Peyer's patch (tissue), 4 donors: ENCODE measurements at places on chromosomes 5 and 9. TPM values are rescaled to one million over a fixed set of nuclear protein-coding genes. Genes with fewer than 3 reads are reported as not detected.

The ACSL6 gene
- total RNA-seq, result not detected

DNA sequence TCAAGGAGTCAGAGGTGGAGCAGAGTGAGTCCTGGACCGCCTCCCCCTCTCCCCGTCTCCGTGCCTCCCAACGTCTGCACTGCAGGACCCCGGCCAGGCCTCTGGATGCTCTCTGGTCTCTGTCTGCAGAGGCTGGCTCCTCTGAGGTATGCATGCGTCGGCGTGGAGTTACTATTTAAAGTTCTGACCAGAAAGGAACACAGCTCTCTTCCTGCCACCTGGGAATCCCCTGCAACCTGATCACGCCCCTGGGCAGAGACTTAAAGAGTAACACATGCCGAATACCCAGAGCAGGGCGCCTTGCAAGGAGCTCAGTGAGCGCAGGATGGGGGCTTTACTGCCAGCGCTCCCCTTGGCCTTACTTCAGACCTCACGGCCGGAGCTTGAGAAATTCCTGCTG lies 16.0 kb downstream of the ANXA6 start:
- DNase-seq, result no peak

- DNase-seq, result no peak
Observed at GRCh38 chr5:57839025-57839424, 356.4 kb upstream of the ACTBL2 start.

The TTF1 gene
- 26.4 TPM for total RNA-seq

DNA sequence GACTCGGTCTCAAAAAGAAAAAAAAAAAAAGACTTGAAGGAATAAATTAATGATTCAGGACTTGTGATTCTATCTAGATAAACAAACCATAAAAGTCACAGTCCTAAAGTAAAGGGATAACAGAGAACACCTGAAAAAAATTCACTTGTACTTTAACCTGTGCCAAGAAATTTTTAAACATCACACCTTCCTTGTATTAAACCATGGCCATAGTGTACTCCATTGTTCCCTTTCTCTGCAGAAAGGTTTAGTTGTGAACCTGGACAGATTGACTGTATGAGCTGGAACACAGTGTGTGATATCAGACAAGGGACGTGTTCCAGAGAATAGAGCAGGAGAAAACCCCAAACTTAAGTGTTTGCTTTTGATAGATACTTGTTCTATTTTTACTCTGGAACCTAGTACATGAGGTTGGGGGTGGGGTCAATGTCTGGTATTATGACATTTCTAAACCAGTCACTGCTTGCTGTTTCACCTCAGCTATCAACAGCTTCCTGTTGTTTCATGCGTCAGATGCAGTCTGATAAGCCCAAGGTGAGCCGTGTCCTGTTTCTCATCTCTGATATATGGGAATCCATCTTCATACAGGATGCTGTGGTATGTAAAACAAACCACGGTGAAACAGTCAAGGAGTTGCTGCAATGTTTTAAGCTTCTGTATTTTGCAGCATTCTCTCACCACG lies 62.5 kb upstream of the ITGA1 start:
- peak; percentile 83 for DNase-seq

The IFNA13 gene
- not detected for total RNA-seq

DNA sequence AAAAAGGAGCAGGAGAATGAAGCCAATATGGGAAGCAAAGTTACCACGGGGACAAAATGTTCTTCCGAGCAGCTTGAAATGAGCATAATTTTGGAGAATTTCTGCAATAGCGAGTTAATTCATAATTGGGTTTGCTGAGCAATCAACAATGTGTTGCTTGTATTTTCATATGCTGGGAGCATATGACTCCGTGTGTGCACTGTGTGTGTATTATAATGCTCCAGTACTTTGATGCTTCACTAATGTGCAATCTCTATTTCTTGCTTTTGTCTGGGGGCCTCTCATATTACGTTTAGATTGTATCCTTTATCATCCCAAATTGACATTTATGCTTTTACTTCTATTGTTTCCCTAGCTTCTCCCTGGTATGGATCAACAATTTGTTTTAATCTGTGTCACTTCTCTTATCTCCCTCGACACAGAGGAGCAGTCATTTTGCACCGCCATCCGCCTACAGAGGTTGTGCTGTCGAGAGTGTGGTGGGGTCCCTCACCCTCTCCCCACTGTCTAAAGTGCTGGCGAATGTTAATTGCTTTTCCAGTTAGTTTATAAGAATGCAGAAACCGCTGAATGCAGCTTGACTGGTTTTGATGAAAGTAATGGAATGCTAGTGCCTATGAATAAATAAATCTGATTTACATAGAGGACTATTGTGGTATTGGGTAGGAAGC lies 372.5 kb upstream of the WWC1 start:
- no peak for DNase-seq

DNA sequence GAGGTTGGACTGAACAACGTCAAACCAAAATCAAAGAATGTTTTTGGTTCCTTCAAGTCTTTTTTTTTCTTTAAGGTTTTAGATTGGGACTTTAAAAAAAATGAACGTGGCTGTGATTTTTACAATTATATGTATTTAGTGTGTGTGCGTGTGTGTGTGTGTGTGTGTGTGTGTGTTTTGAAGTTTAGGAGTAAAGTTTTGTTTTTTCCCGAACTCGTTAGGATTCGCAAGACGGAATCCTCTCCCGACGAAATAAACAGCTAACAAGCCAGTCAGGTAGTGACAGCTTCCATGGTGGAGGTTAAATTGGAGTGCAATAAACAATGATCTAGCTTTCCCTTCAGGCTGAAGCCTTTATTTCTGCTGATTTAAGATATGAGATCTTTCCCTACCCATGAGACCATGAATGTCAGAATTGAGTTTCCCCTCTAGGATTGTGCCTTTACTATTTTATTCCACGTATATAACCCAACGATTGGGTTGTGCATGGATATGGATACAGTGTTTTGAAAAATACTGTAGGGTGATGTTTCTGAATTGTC lies 1.2 kb downstream of the KIAA1958 start:
- DNase-seq, result no peak

DNA sequence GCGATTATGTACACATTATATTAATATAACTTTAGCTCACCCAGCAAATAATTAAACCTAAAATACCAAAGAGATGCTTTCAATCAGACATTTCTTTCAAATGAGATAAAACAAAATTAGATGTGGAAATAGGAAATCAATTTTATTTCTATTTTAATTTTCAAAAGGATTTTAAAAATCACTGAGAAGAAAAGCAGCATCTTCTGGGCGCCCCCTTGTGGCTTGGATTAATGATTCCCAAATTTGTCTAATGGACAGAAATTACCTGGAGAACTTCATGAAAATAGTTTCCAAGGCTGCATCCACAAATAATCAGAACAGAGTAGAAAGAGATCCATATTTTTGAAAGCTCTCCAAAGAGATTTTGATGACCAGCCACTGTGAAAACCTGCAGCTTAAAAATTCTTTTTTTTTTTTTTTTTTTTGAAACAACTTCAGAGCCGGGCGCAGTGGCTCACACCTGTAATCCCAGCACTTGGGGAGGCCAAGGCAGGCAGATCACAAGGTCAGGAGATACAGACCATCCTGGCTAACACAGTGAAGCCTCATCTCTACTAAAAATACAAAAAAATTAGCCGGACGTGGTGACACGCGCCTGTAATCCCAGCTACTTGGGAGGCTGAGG lies 50.9 kb upstream of the CEMIP2 start:
- peak; percentile 78 for DNase-seq

GRCh38 chr9:33239921-33240320 lies at the start of gene SPINK4:
TSS of gene SPINK4 (plus strand) at chr9:33240167. CDS start at chr9:33240209, 42 bp downstream.
- peak; percentile 64 for DNase-seq

- DNase-seq, result no peak
Observed at GRCh38 chr5:76376148-76376865, 26.8 kb upstream of the IQGAP2 start.

GRCh38 chr5:173746047-173746646 lies 129.7 kb upstream of the BOD1 start:
- DNase-seq, result no peak

The RANBP3L gene
- total RNA-seq, result not detected

DNA sequence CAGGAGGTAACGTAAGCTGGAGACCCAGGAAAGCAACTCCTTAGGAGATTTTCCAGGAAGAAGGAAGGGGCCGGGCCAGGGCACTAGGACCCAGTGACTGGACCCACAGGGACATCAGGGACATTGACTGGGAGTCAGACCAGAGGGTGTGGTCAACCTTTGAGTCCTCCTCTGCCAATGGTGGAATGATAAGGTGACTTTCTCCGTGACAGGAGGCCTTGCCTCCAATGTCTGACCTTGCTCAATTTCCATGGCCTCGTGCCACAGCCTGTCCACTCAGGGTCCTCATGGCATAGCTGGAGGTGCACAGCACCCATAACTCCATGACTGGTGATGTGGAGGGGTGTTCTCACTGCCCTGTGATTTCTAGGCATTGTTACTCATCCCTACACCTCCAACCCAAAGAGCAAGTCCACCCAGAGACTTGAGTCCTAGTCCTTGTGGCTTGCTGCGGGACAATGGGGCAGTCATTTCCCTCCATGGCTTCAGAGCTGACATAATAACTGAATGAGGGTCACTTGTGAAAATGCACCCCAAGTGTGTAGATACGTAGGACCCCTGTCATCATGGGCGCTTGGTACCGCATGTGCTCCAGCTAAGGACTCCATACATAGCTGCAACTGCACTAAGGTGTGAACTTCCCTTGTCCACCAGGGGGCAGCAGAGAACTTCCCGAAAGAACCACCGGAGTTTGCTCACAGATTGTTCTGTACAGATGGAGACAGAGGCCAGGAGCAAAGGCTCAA lies 4.1 kb upstream of the AMBP start:
- peak; percentile 86 for DNase-seq

DNA sequence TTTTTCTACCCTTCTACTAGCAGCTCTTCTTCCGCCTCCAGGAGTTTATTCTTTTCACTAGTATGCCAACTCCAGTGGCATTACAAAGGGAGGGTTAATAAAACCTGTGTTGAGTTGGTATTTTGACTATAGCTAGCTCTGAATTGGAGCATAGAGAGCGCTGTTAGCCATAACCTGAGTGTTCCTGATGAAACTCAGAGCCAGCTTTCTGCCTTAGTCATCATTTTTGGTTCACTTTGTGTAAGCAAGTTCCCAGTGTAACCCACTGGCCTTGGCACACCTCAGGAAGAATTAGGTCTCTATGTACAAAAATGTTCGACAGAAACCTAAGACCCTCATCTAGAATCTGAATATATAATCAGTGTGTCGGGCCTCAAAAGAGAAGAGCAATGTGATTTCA lies 238.9 kb downstream of the NR3C1 start:
- no peak for DNase-seq

DNA sequence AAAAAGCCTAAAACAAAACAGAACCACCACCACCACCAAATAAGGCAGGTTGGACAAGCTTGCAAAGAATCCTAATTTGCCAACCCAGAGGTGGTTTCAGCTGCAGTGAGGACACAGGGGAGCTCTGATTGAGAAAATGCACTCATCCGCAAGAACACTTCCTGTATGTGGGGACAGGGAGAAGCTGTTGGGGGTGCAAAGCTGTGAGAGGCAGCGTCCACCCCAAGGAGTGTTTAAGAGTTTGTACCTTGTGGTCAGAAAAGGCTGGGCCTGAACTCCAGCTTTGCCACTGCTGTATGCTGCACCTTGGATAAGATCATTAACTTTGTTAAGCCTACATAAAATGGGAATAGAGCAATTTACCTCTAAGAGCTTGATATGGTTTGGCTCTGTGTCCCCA lies 511.7 kb downstream of the BNC2 start:
- no peak for DNase-seq

- no peak for DNase-seq
Observed at GRCh38 chr9:131259916-131260597, 16.3 kb downstream of the FAM78A start.

GRCh38 chr9:19493876-19494275 lies 85.1 kb downstream of the ACER2 start:
- no peak for DNase-seq

DNA sequence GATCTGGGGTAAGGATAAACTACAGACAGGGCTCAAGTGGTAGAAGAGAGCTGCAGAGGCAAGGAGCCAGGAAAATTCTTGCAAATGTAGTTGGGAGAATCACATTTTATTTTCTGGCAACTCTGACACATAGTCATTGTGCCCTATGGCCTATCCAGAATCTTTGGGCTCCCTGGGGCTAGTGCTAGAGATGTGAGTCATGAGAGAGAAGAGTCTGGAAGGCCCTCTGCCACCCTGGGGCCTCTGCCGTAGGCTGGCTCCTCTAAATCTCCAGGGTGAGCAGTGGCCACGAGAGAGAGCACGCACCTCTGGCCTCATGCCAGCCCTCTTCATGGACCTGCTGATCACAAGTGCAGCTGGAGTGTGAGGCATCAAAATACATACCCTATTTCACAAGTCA lies 74.3 kb upstream of the SSBP2 start:
- DNase-seq, result peak; percentile 54

The C5orf52 gene
- not detected for total RNA-seq

The TYRP1 gene
- not detected for total RNA-seq

The DIPK1B gene
- total RNA-seq, result 1.7 TPM

DNA sequence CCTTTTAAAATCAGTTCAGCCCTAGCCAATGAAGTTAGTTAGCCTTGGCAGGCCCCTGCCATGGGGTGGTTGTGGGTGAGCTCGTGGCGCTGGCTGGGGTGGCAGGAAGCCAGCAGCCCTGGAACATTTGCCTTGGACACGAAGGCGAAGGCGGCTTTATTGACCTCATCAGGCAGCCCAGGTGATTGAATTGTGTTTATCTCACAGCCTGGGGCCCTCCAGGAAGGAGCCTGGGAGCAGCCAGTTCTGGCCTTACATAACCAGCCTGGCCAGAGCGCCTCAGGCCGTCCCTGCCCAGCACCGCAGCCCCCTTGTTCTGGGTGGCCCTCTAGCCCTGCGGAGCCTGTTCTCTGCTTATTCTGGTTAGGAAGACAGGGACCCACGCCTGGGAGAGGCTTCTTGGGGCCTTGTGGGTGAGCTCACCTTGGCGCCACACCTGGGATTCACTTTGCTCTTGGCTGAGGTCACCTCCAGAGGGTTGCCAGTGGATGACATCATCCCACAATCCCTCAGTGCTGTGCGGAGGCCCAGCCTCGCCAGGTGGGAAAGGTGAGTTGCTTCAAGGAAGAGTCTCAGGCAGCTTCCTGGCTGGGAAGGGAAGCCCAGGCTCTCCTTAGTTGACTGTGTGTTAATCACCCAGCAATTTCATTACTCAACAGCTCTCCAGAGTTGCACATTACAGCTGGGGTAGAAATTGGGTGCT lies 54.4 kb upstream of the RPL26L1 start:
- peak; percentile 93 for DNase-seq
